CD4-positive, alpha-beta T cell treated with Interleukin-15 for 1 hour (primary cell): ENCODE measurements at places on chromosomes 5 and 9.

- no peak for DNase-seq
Observed at GRCh38 chr9:113403646-113404045, 2.6 kb upstream of the ALAD start.

DNA sequence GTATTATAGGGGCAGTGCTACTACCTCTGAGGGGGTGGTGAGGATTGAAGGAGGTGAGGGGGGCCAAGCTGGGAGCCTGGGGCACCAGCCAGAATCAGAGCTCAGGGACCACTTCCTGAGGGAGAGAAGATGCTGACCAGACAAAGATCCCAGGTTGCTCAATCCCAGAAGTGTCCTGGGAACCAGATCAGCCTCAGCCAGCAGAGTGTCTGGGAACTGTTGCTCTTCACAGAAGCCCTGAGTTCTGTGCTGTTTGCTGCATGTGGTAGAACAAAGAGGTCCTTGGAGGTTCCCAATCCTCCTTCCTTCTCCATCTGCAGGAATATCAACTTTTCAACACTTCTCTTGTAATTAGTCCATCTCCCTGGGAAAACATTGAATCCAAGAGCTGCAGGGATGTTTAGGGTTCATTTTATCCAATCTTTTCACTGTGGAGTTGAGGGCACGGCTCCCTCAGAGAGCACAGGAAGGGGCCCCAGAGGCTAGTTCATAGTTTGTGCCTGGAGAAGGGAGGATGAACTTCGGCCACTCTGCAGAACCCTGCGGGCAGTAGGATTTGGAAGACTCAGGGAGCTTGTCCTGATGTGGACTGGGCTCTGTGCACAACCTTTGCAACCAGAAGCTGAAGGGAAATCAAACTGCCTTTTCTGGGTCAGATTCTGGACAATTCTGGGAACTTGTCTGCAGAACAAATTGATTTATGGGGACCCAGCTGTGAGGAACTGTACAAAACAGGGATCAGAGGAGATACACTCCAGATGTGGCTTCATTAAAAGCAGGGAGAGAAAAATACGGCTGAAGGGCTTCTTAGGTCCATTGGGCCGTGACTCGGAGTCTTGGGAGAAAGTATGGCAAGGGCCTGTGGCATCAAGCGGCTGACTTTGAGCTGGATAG, 57.1 kb downstream of the GALNT12 start:
- DNase-seq = no peak

DNA sequence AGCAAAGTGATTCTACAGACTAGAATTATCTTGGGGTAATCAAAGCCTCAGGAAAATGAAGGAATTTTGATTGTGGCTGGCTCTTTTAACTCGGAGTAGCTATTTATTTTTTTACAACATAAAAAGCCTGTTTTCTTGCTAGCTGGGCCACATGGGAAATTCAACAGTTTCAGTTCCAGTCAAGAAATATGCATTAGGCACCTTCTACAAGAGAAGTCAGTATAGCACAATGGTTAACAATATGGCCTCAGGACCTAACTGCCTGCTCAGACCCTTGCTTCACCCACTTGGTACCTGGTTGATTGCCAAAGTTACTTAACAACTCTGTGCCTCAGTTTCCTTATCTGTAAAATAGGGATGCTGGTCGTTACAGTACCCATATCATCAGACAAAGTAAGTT, 586.2 kb downstream of the ZNF608 start:
- no peak for DNase-seq

DNA sequence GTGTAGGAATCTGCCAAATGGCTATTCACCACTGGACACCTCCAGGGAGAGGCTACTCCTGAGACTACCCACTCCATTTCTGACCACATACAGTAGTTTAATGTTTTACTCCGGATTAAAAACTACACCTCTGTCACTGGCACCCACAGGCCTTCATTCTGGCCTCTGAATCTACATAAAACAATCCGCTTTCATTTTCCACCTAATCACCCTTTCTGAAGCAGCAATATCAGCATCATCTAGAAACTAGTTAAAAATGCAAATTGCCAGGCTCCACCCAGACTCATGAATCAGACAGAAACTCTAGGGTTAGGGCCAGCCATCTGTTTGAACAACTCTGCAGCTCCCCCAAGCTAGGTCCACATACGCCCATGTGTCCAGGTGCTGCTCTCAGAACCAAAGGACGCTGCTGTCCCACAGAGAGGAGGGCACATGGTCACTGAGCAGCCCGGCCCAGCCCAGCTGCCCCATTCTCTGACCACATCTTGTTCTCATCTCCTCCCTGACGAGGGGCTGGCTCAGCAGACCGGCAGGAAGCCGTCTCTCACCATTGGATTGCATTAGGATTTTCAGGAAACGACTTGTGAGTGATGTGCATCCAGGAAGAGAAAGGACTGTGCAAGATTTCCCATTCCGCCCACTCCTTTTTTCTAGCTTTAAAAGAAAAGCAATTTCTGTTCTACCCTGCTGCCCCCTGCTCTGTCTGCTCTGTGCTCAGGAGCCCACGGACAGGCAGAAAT, 34.7 kb downstream of the ADAM19 start:
- DNase-seq = peak; percentile 31

DNA sequence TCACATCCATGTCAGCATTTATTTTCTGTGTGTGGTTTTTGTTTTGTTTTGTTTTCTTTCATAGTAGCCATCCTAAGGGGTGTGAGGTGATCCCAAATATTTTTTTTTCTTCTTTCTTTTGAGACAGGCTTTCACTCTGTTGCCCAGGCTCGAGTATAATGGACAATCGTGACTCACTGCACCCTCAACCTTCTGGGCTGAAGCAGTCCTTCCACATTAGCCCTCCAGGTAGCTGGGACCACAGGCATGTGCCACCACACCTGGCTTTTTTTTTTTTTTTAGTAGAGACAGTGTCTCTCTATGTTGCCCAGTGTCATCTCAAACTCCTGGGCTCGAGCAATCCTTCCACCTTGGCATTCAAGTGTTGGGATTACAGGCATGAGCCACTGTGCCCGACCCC, 59.1 kb downstream of the CDC42SE2 start:
- DNase-seq = no peak

DNA sequence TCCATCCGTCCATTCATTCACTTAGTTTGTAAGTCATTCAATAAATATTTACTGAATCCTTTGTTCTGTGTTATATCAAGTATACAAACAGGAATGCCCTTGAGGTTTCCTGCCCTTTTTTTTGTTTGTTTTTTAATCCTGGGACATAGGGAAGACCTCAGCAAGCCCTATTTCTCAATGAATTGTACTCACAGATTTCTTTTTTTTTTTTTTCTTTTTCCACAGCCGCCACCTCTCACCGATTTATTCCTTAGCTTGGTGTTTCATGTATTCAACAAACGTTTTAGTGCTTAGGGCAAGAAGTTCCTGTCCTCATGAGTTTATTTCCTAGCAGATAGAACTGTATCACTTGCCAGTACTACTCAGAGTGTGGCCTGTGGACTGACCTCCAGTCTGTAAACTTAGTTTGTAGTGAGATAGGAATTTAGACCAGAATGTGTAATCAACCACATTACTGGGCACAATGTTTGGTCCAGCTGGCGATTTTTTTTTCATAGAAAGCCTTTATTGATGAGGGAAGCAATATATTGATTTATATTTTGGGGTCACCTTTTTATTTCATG, 35.4 kb upstream of the C5orf47 start:
- DNase-seq = no peak

- peak; percentile 52 for DNase-seq
Observed at GRCh38 chr5:157106630-157107461, 2.0 kb downstream of the HAVCR2 start.

- DNase-seq = peak; percentile 84
Observed at GRCh38 chr9:93116072-93116961, 17.7 kb downstream of the NINJ1 start.

DNA sequence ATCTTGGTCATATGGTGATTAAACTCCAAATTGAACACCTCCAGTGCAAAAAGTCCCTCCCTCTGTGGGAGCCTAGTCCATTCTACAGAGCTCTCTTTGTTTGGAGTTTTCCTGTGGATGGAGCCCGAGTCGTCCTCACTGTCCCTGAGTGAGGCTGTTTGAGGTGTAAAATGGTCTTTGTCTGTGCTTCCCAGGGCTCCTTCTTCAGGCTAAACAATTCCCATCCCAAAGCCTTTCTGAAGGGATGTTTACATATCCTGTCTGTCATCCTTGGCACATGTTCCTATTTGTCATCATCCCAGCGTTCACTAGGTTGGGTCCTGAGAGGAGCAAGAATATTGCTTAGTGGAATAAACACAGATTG, 68.9 kb downstream of the COL27A1 start:
- no peak for DNase-seq
